Progenitor cell of endocrine pancreas (in vitro differentiated cells): ENCODE measurements at places on chromosomes 7 and 10. TPM values are rescaled to one million over a fixed set of nuclear protein-coding genes. Genes with fewer than 3 reads are reported as not detected.
A peak's percentile ranks its signal among the peaks of the same experiment; 100 is the strongest.

The FAM24B gene
- not detected in 2 replicates for total RNA-seq

GRCh38 chr7:17991866-17992648 lies 35.6 kb downstream of the PRPS1L1 start:
- no peak for DNase-seq
- H3K27ac ChIP-seq, result peak overlapping the region; percentile 46
- H3K4me1 ChIP-seq, result peaks cover 2% of the 10 kb centered on the region
- no peaks in the 10 kb centered on the region for H3K36me3 ChIP-seq

DNA sequence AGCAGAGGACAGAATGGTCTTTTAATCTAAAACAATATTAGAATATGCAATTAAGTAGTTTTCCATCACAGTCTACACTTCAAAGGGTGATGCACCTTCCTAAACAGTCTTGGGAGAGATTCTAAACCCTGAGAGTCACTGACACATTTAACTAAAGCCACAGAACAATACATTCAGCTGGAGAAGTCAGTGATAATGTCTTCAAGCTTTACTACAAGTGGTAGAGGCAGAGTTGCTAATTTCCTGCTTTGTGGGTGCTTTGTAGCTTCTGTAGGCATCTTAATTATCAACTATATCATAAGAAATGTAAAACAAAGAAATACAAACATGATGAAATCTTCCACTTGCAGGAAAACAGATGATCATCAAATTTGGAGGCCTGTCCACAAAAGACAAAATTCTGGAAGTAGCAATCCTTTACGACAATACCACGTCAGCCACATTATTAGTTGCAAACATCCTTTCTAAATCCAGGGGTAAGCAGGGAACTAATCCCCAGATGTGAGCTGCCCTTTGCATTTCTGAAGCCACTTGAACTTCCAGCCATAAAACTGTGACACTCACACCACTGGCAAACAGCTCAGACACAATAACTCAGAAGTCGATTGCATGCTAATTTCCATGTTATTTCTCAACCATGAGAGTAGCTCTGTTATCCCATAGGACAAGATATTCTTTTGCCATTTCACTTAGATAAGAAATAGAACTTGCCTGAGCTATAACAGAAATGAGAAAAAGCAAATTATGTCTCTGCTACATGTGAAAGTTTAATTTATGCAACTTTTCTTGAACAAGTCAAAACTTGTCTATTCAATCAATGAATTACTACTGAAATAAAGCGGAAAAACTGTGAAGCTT lies 212.2 kb downstream of the FAM107B start:
- no peaks in the 10 kb centered on the region for H3K27me3 ChIP-seq
- peak overlapping the region; percentile 54 for H3K27ac ChIP-seq
- no peak for DNase-seq
- H3K4me1 ChIP-seq, result peaks cover 36% of the 10 kb centered on the region

- no peak overlapping the region for H3K27ac ChIP-seq
- no peaks in the 10 kb centered on the region for H3K27me3 ChIP-seq
- peaks cover 2% of the 10 kb centered on the region for H3K4me1 ChIP-seq
- DNase-seq, result no peak
- H3K4me3 ChIP-seq, result no peak overlapping the region
These were observed 4.3 kb upstream of the CHCHD2 start for GRCh38 chr7:56110611-56111010.

The ADCYAP1R1 gene
- total RNA-seq, result 0.07 TPM in 1 of 2 replicates, not detected in the other

- no peak overlapping the region for H3K4me3 ChIP-seq
- H3K27ac ChIP-seq, result no peak overlapping the region
- no peak for DNase-seq
These were observed 11.4 kb downstream of the ATG9B start for GRCh38 chr7:151012911-151013347.

The SYT15 gene
- 1.8 and 2.8 TPM in 2 replicates for total RNA-seq

DNA sequence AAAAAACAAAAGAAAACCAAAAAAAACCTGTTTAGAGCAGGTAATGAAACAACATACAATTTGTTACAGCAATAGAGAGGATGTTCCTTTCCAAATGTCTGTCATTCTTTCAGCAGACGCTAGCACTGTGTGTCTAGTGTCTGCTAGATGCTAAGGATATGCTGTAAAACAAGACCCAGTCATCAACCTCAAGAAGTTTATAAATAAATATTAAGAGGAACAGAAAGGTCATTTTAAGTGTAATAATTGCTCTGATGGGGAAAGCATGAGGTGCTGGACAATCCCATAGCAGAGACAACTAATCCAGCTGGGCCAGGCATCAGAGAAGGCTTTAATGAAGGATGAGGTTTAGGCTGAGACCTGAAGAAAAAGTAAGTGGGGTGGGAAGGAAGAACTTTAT lies 23.3 kb upstream of the ASCC1 start:
- no peak overlapping the region for H3K27ac ChIP-seq
- H3K4me3 ChIP-seq, result no peak overlapping the region
- DNase-seq, result no peak
- peaks cover 9% of the 10 kb centered on the region for H3K36me3 ChIP-seq
- H3K27me3 ChIP-seq, result no peaks in the 10 kb centered on the region
- peaks cover 2% of the 10 kb centered on the region for H3K4me1 ChIP-seq

The CCL26 gene
- total RNA-seq, result not detected in 2 replicates

DNA sequence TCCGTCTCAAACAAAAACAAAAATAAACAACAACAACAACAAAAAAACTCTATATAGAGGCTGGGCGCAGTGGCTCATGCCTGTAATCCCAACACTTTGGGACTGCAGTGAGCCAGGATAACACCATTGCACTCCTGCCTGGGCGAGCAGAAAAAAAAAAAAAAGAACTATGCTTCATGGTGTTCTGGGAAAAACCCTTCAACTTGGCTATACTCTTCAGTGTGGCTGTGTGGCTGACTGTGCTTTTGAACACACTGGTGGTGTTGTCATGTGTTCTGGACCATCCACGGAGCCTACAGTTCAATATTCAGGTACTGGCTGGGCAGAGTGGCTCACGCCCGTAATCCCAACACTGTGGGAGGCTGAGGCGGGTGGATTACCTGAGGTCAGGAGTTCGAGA lies 26.5 kb downstream of the SNX8 start:
- no peak for DNase-seq
- no peak overlapping the region for H3K4me3 ChIP-seq
- no peaks in the 10 kb centered on the region for H3K36me3 ChIP-seq

- H3K27me3 ChIP-seq, result no peaks in the 10 kb centered on the region
- no peak for DNase-seq
- H3K4me1 ChIP-seq, result peaks cover 7% of the 10 kb centered on the region
- H3K36me3 ChIP-seq, result peaks cover 24% of the 10 kb centered on the region
These were observed 10.4 kb downstream of the NUB1 start for GRCh38 chr7:151351967-151352366.

DNA sequence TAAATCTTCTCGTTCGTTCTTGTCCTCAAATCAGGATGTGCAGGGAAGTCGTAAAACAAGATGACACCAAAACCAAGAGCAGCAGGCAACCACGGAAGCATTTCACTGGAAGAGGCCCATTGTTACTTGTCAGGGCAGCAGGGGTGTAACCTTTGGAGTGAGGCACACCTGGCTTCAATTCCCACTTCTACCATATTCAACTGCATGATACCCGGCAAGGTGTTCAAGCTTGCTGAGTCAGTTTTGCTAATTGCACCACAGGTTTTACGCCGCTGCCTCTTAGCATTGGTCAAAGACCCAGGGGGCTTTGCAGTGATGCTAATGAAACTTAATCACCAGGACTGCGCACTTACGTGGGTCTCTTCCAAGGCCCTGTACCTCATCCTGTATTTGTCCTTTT lies 50.0 kb upstream of the PTER start:
- no peaks in the 10 kb centered on the region for H3K36me3 ChIP-seq
- H3K27ac ChIP-seq, result no peak overlapping the region
- H3K27me3 ChIP-seq, result peaks cover 24% of the 10 kb centered on the region
- peaks cover 3% of the 10 kb centered on the region for H3K4me1 ChIP-seq
- H3K4me3 ChIP-seq, result no peak overlapping the region

- DNase-seq, result no peak
- H3K27ac ChIP-seq, result no peak overlapping the region
- H3K27me3 ChIP-seq, result peaks cover 14% of the 10 kb centered on the region
- H3K36me3 ChIP-seq, result no peaks in the 10 kb centered on the region
These were observed 2.7 kb upstream of the JCAD start for GRCh38 chr10:30062090-30062489.

The VGF gene
- total RNA-seq, result 0.96 and 1.8 TPM in 2 replicates

The ACSL5 gene
- 0.22 and 0.33 TPM in 2 replicates for total RNA-seq

GRCh38 chr7:39686261-39686924 lies 63.0 kb downstream of the RALA start:
- H3K4me1 ChIP-seq, result peaks cover 4% of the 10 kb centered on the region
- H3K36me3 ChIP-seq, result peaks cover 13% of the 10 kb centered on the region
- no peaks in the 10 kb centered on the region for H3K27me3 ChIP-seq
- no peak overlapping the region for H3K27ac ChIP-seq
- no peak overlapping the region for H3K4me3 ChIP-seq
- DNase-seq, result no peak

GRCh38 chr7:151060416-151061212 lies 1.2 kb downstream of the SLC4A2 start:
- DNase-seq, result no peak
- no peaks in the 10 kb centered on the region for H3K27me3 ChIP-seq
- H3K27ac ChIP-seq, result peak overlapping the region; percentile 73
- H3K36me3 ChIP-seq, result peaks cover 3% of the 10 kb centered on the region
- peaks cover 37% of the 10 kb centered on the region for H3K4me1 ChIP-seq
- H3K4me3 ChIP-seq, result peak overlapping the region; percentile 84

DNA sequence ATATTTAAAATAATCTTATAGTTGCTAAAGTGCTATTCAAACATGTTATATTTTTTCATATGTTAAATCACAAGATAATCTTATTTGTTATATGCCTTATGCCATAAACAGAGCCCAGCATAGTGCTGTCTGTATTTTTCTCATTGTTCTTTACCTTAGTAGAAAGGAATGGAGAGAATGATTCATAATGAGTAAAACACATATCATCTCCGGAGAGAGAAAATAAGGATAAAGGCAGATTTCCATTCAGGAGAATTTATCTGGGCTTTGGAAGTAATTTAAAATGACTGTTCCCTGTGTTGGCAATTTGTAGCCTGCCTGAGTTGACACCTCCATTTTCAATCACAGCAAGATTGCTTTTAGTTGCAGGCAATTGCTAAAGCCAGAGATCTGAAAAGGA lies 30.2 kb downstream of the CHN2 start:
- no peak overlapping the region for H3K4me3 ChIP-seq
- H3K36me3 ChIP-seq, result peaks cover 15% of the 10 kb centered on the region
- H3K27ac ChIP-seq, result no peak overlapping the region
- H3K27me3 ChIP-seq, result no peaks in the 10 kb centered on the region
- DNase-seq, result no peak
- H3K4me1 ChIP-seq, result peaks cover 4% of the 10 kb centered on the region

The HYAL4 gene
- total RNA-seq, result not detected in 2 replicates

- H3K27me3 ChIP-seq, result no peaks in the 10 kb centered on the region
These were observed 45.5 kb downstream of the SLIT1 start for GRCh38 chr10:97140049-97140846.

- peaks cover 10% of the 10 kb centered on the region for H3K4me1 ChIP-seq
- H3K27ac ChIP-seq, result no peak overlapping the region
- H3K36me3 ChIP-seq, result peaks cover 2% of the 10 kb centered on the region
- no peaks in the 10 kb centered on the region for H3K27me3 ChIP-seq
- no peak overlapping the region for H3K4me3 ChIP-seq
- DNase-seq, result no peak
These were observed 15.7 kb downstream of the SLK start for GRCh38 chr10:103982639-103983038.

The SPDYE2 gene
- not detected in 2 replicates for total RNA-seq

The AEBP1 gene
- total RNA-seq, result 52.2 and 57.5 TPM in 2 replicates

- no peak overlapping the region for H3K27ac ChIP-seq
- no peaks in the 10 kb centered on the region for H3K27me3 ChIP-seq
- DNase-seq, result no peak
- H3K4me1 ChIP-seq, result no peaks in the 10 kb centered on the region
- H3K4me3 ChIP-seq, result no peak overlapping the region
- H3K36me3 ChIP-seq, result peaks cover 20% of the 10 kb centered on the region
These were observed 6.3 kb downstream of the IFT22 start for GRCh38 chr7:101315336-101315735.

GRCh38 chr7:139811066-139811465 lies 18.0 kb upstream of the TBXAS1 start:
- no peak for DNase-seq
- no peaks in the 10 kb centered on the region for H3K36me3 ChIP-seq
- H3K27me3 ChIP-seq, result peaks cover 7% of the 10 kb centered on the region
- H3K4me3 ChIP-seq, result no peak overlapping the region
- H3K27ac ChIP-seq, result no peak overlapping the region

The VAX1 gene
- total RNA-seq, result not detected in 2 replicates

- H3K27me3 ChIP-seq, result peaks cover 81% of the 10 kb centered on the region
- H3K4me3 ChIP-seq, result no peak overlapping the region
- no peaks in the 10 kb centered on the region for H3K4me1 ChIP-seq
- H3K27ac ChIP-seq, result no peak overlapping the region
- no peak for DNase-seq
- H3K36me3 ChIP-seq, result no peaks in the 10 kb centered on the region
These were observed 52.7 kb upstream of the BTRC start for GRCh38 chr10:101301111-101301731.

The RBM20 gene
- 1.5 and 2.7 TPM in 2 replicates for total RNA-seq

DNA sequence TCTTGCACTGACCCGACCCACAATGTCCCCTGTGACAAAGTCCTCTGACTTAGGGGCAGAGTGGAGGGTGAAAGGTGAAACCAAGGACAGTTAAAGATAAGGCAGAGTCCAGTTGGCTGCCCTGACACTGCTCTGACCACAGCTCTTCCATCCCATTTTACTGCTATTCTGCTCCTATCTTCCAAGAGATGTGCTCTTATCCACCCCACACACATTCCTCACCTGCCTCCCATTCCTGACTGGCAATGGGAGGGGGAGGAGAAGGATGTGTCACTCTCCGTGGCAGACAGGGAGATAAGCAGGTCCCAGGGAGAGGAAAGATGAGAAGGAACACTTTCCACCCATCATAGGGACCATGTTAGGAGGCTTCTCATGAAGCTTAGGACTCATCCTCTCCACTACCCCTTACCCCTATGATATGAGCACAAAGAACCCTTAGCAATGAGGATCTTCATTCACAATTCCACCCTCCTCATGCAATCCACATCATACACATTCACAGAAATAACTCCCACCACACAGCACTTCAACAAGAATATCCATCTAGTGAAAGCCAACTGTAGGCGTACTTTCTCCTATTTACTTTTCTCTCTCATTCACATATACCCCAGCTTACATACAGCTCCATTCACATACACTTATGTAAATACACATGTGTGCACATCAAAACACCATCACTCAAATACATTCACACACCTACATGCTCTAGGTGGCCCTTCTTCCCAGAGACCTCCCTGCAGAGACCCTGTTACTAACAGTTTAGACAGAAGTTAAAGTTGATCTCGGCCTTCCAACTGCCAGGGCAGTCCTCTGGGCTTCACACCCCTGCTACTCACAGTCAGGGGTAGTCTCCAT lies 6.6 kb downstream of the SYNPO2L start:
- peaks cover 10% of the 10 kb centered on the region for H3K27me3 ChIP-seq
- H3K36me3 ChIP-seq, result no peaks in the 10 kb centered on the region
- peaks cover 7% of the 10 kb centered on the region for H3K4me1 ChIP-seq

- H3K4me3 ChIP-seq, result no peak overlapping the region
- H3K36me3 ChIP-seq, result no peaks in the 10 kb centered on the region
- H3K27ac ChIP-seq, result no peak overlapping the region
- H3K27me3 ChIP-seq, result peaks cover 10% of the 10 kb centered on the region
These were observed 862.5 kb downstream of the KCNMA1 start for GRCh38 chr10:76774987-76775603.

GRCh38 chr10:87759551-87759950 lies 58.5 kb downstream of the ATAD1 start:
- H3K27me3 ChIP-seq, result no peaks in the 10 kb centered on the region
- peaks cover 13% of the 10 kb centered on the region for H3K4me1 ChIP-seq
- H3K36me3 ChIP-seq, result peaks cover 10% of the 10 kb centered on the region
- no peak overlapping the region for H3K27ac ChIP-seq

The ITGB8 gene
- total RNA-seq, result 37.2 and 38.6 TPM in 2 replicates

- peaks cover 13% of the 10 kb centered on the region for H3K27me3 ChIP-seq
- H3K36me3 ChIP-seq, result no peaks in the 10 kb centered on the region
- H3K4me1 ChIP-seq, result no peaks in the 10 kb centered on the region
These were observed 298.2 kb downstream of the GRID1 start for GRCh38 chr10:86068231-86069054.
